Small intestine (tissue), 16 donors: ENCODE measurements at places on chromosomes 13 and 19. TPM values are rescaled to one million over a fixed set of nuclear protein-coding genes. Genes with fewer than 3 reads are reported as not detected.

GRCh38 chr13:91845612-91846011, 447.2 kb downstream of the GPC5 start:
- no peak for DNase-seq

DNA sequence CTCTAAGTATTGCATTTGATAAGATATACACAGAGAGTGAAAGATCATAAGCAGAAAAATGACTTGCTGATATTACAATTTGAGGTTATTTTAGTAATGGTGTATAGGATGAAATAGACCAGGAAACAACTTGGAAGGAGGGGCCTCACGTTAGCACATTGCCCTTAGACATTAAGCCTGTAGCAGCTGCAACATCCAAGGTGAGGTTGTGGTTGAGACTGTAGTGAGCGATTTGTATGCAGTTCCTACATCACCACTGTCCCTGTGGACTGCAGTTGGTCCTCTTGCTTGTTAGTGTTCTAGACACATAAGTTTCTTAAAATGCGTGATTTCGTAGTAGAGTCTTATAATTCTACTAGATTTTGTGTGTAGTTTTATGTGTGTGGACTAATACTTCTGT, 311.3 kb downstream of the ATP8A2 start:
- DNase-seq: no peak

GRCh38 chr13:43166644-43167457, 143.5 kb downstream of the DNAJC15 start:
- no peak for DNase-seq

- no peak for DNase-seq
Measured at GRCh38 chr13:48210178-48210577, 22.8 kb upstream of the ITM2B start.

DNA sequence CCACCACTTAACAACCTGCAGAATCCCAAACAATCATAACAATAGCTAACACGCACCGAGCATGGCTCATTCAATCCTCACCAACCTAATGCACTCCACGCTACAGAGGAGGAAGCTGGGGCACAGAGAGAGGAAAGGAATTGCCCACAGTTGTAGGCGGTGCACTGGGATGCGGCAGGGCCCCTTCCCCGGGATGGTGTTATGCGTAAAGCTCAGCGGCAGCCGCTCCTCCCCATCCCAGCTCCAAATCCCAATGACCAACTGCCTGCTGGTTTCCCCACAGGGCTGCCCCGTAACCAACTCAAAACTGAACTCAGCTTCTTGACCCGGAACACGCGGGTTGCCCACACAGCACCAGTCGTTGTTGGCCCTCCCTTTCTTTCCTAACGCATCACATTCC, 42.2 kb downstream of the SERP2 start:
- DNase-seq: no peak

DNA sequence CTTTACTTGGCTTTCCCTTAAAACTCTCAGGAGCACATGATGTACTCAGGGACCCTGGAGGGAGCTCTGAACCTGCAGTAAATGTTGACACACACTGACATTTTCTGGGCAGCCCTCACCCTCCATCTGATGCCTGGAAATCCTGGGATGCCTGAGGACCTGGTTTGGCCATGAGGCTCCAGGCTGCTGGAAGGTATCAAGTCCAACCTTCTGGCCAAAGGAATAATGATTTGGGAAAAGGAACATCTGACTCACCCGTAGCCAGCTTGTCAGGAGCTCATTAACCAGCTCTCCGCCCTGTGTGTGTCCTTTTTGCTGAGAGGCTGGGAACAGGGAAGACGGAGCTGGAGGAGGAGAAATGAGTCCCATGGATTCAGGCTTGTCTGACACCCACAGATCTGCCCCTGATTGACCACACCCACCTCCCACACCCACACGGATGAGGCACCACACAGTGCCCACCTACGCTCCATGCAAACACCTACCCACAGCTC, 10.3 kb downstream of the ZNF558 start:
- DNase-seq: no peak

DNA sequence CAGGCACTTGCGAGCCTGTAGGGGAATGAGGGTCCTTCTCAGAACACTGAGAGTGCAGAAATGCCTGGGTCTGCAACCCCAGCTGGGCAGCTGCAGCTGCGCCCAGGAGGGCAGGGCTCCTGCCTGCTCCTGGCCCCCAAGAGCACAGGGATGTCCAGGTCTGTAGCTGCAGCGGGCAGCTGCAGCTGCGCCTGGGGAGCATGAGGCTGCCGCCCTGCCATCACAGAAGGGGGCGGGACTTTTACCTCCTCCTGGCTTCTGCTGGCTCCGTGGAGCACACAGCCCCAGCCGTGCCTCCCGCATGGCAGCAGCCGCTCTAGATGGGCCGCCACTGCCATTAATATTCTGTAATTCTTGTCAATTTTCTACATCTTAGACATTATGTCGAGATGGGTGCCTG, 17.8 kb downstream of the CPB2 start:
- no peak for DNase-seq

GRCh38 chr13:25422153-25422552, 50.4 kb downstream of the ATP8A2 start:
- no peak for DNase-seq

Gene ZNF229
- 1.1 TPM for polyA plus RNA-seq

Gene ZNF724
- not detected for polyA plus RNA-seq

Gene CERS1
- polyA plus RNA-seq: 1.5 TPM

Gene ZNF667
- polyA plus RNA-seq: 0.73 TPM
